ENCODE measurements at places on chromosomes 7 and 10.

DNA sequence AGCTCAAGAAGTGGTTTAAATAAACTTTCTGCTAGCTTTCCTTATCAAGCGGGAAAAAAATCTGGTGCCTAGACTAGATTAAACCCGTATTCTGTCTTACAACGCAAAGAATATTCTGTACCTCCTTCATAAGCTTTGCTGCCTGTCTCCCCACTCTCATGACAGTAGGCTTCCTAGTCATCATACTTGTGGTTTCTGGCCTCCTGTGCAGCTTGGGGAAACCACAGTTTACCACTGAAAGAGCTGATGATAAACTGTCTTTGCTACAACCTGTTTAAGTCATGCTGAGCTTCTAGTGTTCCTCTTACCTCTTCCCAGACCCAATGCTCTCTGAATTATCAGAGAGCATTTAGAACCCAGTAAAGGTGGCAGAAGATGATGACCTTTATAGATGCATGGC, 55.0 kb downstream of the PODXL start:
- DNase-seq, result no peak

GRCh38 chr7:150489782-150490181, 24.9 kb upstream of the GIMAP7 start:
- DNase-seq, result no peak

GRCh38 chr7:16609842-16610450, 35.6 kb downstream of the ANKMY2 start:
- DNase-seq, result no peak

GRCh38 chr10:119845656-119846055, 27.0 kb downstream of the MCMBP start:
- no peak for DNase-seq

GRCh38 chr7:14639801-14640200, 262.8 kb downstream of the DGKB start:
- DNase-seq, result no peak

DNA sequence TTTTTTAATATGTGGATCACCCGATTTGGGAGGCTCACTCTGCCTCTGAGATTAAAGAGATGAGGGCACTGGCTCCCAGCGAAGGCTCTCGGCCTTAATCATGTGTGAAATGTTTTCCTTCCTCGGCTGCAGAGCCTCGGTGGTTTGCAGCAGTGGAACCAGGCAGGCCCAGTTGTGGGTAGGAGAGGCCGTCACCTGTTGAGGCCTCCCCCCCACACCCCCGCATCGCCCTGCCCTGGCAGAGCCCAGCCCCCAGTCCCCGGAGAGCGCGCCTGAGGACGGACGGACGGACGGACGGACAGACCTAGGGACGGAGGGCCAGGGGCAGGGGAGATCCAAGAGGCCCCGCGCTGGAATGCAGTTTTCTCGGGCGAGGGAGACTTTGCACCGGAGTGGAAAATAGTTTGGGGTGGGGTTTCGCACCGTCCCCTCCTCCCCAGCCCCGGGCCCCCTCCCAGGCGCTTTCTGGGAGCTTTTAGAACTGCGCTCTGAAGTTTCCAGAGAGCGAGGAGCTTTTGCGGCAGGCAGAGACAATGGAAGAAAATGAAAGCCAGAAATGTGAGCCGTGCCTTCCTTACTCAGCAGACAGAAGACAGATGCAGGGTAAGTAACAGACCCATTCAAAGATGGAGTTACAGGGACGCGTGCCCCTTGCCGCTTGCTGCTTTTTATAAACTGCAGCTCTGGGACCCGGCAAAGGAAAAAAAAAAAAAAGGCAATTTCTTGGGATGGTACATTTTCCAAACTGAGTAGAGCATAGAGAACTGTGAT, at the start of gene KIAA1217:
Gene KIAA1217, plus strand, starts transcription at position 478 of the 771 bp plus-strand sequence. Its CDS starts 56 bp downstream, at position 534.
- DNase-seq, result no peak

- DNase-seq, result no peak
These were observed 756.3 kb downstream of the REEP3 start for GRCh38 chr10:64277536-64277935.

GRCh38 chr7:88835147-88835728, 39.7 kb upstream of the TEX47 start:
- DNase-seq, result no peak

- DNase-seq, result no peak
These were observed 21.2 kb downstream of the LSMEM1 start for GRCh38 chr7:112501801-112502503.

DNA sequence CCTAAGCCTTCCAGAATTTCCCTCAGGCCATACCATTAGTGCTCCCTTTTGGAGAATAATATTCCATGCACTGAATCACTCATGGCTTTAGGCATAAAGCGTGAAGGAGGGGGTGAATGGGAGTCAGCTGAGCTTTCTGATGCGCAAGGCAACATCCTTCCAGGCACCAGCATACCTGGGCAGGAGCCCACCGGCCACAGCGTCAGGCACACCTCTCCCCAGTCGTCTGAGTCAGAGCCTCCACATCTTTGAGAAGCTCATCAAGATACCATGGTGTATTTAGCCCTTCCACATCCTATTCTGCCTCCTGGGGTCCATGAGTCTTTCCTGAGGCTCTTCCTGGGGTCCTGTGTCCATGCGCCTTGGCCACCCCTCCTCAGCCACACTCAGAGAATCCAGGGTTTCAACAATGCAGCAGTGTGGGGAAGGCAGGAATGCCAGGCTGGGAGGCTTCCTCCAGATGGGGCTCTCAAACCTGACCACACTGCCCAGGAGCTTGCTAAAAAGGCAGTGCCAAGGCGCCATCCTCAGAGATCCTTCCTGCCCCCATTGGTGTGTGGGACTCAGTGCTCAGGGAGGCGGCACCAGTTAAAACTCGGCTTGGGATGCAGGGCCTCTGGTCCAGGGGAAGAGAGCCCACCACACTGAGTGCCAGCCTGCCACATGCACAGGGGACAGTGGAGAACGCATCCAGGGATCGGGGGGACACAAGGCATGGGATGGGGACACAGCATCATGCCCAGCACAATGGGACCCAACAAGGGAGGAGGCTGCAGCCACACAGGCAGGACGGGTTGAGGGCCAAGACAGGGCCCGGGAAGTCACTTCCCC, 31.6 kb downstream of the RASGEF1A start:
- DNase-seq, result no peak

GRCh38 chr10:127991543-127992255, 84.8 kb downstream of the PTPRE start:
- no peak for DNase-seq

DNA sequence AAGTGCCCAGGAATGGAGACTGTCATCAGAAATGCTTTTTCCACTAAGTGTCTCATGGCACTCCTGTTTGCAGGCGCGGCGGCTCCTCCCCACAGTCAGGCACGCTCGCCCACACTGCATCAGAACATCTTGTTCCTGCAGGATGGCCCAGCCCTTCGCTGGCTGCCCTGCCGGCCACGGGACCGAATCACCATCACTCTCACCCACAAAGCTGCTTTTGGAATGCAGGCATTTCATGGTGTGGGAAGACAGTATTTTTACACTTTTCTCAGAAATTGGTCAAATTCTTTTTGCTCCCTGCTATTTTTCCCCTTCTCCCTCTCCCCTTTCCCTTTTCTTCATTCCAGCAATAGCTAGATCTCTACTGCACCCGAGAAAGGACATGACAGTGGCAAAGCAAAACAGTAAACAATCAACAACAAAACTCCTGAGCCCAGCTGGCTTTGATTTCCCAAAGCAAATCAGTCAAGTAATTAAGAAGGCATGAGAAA, 176.1 kb upstream of the TNS3 start:
- DNase-seq, result no peak

All from effector memory CD4-positive, alpha-beta T cell (primary cell).